AG04450 (cell line): ENCODE measurements at places on chromosomes 4 and X.

DNA sequence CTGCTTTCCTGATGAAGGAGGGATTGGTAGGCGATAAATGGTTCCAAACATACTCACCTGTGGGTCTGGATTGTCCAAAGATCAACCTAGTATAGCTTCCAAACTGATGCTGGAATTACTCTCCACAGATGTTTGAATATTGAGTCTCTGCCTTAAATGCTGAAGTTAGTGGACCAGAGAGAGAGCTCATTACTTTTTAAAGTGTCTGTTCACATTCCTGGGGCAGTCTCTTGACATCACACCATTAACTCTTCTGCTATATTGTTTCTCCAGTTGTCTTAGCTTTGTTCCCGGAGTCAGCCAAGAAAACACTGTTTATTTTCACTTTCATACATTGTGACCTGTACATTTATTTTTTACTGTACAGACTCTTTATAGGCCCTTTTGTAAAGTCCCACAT lies 35.4 kb downstream of the ARHGEF38 start:
- no peak for DNase-seq

GRCh38 chr4:155011163-155011780 lies 197.2 kb upstream of the NPY2R start:
- DNase-seq: no peak

DNA sequence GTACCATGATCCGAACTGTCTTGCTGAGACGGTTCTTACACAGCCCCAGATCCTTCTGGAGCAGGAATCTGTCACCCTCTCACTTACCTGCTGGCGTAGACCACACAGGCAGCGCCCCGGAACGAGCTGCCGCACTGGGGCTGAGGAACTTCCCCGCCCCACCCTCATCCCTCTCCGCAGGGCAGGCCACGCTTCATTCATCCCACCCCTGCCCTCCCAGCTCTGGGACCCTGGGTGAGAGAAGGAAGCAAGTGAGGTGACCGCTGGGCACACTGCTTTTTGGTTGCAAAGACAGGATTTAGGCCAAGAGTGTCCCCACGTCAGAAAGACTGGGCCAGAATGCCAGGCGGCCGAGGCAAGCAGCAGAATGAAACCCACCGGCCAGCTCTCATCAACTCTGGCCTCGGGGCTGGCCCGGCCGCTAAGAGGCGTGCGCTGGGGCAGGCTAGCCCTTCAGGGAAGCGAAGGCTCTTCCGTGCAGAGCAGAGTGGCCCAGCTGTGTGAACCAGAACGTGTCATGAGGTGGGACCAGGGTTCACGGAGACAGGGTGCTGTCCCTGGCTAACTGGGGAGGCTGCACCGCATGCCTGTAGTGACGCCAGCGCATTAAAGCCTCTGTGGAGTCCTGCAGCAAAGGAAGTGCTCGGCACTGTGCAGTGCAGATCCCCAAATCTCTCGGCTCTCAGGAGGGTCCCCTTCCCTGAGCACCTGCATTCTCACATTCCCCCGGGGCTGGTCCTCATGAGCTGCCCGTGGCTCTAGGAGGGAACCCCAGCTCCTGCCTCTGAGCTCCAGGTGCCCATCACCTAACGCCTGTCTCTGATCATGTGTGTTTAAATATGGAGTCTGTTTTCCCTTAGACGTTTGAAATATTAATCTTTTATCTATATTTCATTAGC lies 6.4 kb downstream of the LRPAP1 start:
- DNase-seq: no peak

DNA sequence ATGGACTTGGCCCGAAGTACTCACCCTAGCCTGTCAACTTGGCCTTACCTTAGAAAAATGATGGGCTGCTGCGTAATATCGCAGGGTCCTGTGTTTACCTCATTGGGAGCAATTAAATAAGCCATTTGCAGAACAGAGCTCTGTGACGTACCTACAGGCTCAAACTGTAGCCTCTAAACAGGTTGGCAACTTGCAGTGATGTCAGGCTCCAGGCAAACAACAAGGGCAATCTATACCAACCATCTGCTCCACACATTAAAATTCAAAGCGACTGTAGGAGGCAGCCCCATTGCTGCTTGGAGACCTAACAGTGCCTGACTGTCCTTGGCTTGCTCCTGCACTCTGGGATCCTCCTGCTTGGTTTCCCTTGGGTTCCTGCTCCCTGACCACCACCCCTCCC lies 17.2 kb downstream of the VGLL1 start:
- no peak for DNase-seq

DNA sequence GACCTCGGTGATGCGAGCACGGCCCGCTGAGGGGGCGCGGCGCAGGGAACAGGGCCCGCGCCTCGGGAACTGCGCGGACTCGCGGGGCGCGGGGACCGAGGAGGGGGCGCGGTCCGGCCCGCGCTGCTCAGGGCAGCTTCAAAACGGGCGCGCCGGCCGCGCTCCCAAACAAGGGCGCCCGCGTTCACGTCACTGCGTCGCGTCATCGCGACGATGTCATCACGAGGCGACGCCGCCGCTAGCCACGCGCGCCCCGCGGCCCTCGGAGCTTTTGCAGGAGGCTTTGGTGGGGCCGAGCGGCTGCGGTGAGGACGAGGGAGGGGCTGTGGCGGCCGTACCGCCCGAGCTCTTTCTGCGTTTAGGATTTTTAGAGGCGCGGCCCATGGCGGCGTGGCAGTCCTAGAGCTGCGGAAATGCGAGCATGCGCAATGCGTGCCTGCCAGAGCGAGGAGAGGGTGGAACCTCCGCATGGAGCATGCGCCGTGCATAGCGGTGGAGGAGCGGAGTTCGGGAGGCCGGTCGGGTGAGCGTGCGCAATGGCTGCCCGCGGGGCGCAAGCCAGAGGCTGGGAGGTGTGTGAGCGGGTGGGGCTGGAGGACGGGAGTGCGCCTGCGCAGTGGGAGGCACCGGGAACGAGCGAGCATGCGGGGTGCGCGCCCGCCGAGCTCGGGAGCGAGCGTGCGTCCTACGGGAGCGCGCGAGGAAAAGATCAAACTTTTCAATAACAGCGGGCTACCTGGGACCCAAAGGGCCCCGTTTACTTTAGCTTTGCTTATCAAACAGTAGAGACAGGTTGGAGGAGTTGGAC lies at the start of gene PPP2R3B:
Gene PPP2R3B (minus strand): TSS at position 140 of the 808 bp plus-strand sequence. CDS start 216 bp downstream, outside the sequence.
- peak; percentile 96 for DNase-seq

DNA sequence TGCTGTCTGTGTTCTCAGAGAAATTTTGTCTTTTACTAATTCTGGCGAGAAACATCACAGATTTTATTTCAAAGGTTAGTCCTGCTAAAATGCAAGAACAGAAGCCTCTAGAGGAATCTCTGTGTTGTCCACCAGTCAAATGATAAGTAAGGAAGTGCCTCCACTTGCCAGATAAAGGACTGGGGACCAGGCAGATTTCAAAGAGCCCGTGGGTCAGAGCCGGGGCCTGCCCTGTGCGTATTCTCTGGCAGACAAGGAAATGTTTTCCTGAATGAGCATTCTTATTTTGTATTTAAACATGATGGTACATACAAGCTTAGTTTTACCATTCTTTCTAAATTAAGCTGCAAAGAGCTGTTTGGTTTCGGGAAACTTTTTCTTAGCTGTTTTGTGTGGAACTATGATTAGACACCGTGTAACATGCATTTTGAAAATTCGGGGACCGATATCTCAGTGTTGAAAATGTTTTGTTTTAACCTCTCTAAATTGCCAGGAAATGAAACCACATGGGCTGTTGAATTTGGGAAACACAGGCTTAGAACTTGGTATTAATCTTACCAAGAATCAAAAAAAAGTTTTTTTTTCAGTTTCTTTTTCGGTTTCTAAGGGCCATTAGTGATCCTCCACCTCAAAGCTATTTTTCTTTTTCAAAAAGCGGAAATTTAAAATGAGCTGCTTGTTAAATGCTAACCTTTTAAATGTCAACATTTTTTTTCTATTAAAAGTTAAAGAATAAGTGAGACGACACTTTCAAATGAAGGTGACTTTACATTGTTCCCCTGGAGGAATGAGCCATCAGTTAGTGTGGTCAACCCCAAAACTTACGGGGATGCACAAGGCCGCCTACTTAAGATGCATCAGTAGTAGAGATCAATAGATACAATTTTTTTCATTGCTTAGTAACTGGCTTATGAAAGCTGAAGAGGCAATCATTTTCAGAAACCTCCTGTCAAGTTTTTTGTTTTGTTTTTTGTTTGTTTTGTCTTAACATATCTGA lies 89.6 kb upstream of the MTM1 start:
- DNase-seq: no peak

DNA sequence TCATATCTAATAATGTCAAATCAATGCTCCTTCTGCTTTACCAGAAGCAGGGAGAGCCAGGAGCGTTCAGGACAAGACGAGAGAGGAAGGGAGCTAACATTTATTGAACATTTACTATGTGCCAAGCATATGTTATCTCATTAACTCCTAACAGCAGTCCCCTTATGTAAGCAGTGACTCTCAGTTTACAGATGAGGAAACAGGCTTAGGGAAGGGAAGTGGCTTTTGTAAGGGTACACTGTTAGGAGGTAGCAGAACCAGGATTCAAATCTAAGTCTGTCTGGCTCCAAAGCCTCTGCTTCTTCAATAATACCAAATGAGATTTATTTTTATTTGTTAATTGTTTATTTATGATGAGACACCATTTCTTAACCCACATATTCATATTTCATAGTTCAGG lies 2.6 kb upstream of the STARD8 start:
- no peak for DNase-seq

DNA sequence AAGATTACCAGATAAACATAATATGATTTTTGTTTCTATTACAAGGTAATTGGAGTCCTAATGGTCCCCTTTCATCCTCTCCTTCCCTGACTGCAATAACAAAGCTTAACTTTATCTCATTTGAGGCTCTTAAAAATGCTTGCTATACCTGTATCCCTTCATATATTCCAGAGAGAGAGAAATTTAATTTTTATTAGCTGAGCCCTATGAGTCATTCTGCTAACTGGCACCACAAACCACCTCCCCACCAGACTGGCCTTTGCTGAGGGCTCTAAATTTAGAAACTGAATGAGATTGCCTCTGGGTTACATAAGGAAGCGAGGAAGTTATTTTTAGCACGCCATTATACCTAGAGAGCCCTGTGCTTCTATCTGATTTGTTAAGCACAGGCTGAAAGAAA lies 27.4 kb downstream of the CBLL2 start:
- no peak for DNase-seq

DNA sequence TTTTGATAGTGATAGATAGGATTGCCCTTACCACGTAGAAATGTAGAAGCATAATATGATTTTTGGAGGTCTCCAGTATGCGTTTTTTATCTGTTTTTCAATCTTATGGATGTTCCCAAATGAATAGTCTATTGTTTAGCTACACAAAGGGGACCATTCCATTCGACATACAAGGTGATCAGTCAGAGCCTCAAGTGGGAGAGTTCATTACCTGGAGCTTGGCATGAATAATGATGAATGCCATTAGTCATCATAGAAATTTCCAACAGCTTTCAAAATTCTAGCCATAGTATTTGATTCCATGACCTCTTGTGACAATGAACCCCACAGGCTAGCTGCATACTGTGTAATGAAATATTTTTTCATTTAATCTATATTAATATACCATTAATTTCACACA lies 123.6 kb downstream of the PDHA2 start:
- no peak for DNase-seq

DNA sequence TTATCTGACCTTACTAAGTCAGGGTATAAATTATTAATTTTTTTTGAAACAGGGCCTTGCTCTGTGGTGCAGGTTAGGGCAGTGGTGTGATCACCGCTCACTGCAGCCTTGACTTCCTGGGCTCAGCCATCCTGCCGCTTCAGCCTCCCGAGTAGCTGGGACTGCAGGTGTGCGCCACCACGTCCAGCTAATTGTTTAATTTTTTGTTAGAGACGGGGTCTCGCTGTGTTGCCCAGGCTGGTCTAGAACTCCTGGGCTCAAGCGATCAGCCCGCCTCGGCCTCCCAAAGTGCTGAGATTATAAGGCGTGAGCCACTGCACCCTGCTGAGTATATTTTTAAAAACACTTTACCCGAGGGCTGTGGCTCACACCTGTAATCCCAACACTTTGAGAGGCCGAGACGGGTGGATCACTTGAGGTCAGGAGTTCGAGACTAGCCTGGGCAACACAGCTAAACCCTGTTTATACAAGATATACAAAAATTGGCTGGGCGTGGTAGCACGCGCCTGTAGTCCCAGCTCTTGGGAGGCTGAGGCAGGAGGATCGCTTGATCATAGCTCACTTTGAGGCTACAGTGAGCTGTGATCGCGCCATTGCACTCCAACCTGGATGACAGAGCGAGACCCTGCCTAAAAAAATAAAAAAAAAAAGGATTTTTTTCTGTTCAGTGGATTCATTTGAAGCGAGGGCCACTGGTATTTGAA lies 721 bp upstream of the TBC1D25 start:
- DNase-seq: no peak

DNA sequence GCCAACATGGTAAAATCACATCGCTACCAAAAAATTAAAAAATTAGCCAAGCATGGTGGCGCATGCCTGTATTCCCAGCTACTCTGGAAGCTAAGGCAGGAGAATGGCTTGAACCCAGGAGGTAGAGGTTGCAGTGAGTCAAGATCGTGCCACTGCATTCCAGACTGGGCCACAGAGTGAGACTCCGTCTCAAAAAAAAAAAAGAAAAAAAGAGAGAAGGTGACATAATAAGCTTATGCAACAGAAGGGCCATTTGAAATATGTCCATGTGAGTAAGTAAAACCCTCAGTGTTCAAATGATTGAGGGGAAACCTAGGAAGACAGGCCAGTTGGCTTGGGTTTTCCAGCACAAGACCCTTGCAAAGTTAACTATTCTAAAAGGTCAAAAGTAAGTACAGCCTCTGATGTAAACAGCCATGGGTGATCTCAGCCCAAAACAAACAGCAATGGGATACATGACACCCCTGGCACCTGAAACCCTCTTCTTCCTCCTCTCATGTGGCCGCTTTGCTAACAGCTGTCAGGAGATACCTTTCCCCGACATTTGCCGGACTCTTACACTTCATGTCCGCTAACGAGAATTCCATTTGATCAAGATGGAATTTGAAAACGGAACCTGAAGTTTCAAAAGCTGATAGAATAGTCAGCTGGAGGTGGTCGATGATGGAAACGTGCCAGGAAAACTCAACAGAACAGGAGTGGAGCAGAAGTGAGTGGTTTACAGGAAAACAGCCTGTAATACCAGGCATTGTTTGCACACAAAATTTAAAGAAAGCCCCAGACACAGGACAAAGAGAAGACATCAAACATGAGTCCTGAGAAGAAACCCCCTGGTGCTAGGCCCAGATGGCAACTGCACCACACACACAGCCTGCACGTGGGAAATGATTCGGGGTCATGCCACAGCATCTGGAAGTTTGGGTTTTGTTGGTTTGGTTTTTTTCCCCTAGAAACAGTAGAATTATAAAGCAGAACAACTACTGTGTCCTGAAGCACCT lies 93.0 kb upstream of the STS start:
- no peak for DNase-seq

DNA sequence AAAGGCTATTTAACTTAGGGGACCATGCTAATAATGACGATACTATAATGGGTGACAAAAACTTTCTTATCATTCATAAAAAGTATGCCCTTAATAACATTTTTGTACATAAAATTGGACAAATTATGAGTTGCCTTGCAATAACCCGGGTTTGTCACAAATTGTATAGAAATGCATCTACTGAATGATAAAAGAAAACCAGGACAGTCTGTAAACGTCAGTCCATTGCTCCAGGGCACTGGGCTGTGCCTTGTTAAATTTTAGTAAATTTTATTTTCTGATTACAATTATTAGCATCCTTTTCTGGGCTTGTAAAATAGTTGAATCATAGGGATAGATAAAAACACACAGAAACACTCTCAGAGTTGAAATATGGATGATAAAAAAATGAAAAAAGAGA lies 778.3 kb downstream of the RAPGEF2 start:
- no peak for DNase-seq
